ENCODE measurements at places on chromosomes 1 and 21.

DNA sequence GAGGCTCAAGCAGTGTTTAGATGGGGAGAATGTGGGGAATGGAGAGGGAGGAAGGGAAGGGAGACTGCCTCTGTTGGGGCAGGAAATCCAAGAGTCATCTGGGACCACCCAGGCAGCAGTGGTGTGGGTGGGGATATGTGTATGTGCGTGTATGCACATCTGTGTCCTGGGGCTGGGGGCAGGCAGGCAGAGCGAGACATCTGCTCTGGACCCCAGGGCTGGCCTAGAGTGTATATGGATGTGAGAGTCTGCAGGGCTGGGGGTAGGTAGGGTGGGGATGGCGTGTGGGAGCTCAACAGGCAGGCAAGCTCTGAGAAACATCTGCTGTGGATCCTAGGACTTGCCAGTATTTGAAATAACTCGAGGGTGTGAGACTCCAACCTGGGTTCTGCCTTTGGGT lies 3.5 kb downstream of the PTCH2 start:
- DNase-seq: no peak

DNA sequence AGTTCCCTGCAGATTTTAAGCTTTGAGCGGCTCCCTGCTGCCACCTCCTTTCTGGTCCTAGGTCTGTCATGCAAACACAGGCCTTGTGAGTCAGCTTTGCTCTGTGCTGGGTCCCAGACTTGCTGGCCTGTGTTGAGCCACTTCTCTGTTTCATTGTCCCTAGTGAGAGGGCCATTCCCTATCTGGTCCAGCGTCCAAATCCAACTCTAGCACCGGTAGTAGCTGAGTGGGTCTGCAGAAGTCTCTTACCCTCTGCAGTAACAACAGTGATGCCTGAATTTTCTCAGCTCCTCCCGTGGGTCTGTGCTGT lies 5.8 kb downstream of the TTC22 start:
- no peak for DNase-seq

GRCh38 chr1:53655931-53656746 lies 82.8 kb downstream of the GLIS1 start:
- DNase-seq: no peak

DNA sequence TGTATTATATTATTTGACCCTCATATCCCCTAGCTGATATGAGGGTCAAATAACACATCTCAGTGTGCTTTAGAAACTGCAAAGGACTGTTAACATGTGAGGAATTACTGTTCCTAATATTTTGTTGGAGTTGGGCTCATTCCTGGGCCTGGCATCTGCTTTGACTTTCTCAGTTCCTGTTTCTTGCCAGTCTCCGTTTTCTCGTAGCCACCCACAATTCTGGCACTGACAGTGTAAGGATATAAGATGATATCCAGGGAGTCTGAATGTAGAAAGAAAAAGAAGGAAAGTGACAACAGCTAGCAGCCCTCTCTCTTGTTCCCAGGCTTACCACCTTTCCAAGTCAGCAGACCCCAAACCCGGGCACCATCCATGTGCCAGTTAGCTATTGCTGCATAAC lies 54.4 kb upstream of the SCMH1 start:
- DNase-seq: no peak

DNA sequence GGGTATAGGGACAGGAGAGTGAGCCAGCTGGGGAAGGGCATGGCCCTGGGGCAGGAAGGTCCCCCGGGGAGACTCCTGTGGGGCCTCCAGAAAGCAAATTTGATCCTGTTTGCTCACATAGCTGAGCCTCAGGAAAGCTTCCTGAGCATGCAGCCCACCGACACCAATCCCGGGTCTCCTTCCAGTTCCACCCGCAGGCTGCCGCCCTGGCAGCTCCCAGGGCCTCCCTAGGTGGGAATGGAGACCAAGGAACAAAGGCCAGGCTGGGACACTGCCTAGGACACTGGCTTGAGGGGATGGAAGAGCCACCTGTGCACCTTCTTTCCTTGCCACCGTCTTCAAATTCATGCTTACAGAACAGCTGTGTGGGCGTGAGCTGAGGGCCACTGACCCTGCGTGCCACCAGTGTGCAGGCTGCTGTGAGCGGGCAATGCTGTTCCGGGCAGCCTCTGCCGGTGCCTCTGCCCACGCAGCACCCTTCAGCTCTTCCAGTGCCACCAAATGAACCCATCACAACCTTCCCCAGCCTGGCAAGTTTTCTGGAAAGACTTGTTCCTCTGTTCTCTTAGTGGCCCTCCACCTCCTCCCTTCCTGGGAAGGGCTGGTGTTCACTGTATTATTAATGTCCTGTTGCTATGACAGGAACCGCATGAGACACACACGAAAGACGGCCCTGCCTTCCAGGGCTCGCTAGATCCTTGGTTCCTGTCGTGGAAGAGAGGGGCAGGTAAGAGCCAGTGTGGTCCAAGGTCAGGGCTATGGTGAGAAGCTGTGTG lies 53.6 kb downstream of the ACBD3 start:
- DNase-seq: no peak

DNA sequence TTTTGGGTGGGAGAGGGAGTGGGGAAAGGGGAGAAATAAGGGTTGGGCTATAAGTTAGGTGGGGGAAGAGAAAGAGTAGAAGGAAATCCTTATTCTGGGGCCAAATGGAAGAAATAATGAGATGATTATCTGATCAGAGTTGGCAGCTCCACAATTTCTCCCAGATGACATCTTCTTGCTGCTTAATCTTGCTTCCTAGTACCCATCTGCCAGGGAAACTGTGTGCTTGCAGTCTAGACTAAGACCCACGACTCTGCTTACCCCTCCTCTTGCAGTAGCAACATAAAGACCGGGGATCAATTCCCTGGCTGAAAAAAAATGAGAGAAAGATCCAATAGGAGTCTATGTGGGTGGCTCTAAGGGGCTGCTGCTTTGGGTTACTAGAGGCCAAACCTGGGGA lies 95.6 kb downstream of the PAPPA2 start:
- DNase-seq: no peak

GRCh38 chr1:226739696-226740065 lies 599 bp upstream of the ITPKB start:
- DNase-seq: no peak

Measured in activated T-helper 9 cell treated with anti-CD3 and anti-CD28 coated beads, Interleukin-2, amount 50 U/mL, for 16 hours (primary cell).